Astrocyte of the spinal cord (primary cell): ENCODE measurements at places on chromosomes 7 and 10.

DNA sequence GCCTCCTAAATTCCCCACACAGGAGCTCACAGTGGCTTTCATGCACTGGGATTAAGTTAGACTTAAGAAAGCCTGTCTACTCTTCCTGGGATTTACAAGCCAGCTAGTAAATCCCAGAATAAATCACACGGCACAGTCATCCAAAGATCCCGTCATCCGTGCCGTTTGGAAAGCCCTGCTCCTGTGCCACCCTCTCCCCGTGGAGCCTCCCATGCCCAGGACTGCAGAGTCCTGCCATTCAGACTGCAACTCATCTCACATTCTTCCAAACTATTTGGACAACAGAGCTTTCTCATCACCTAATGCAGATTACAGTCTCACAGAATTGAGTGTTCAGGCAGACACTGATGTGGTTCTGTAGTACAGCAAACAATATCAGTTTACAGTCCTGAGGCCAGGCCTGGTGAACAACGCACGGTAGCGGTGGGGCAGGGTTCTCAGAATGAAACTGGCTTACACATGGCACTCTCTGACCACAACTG, 166.5 kb downstream of the EGFR start:
- peak; percentile 33 for DNase-seq

DNA sequence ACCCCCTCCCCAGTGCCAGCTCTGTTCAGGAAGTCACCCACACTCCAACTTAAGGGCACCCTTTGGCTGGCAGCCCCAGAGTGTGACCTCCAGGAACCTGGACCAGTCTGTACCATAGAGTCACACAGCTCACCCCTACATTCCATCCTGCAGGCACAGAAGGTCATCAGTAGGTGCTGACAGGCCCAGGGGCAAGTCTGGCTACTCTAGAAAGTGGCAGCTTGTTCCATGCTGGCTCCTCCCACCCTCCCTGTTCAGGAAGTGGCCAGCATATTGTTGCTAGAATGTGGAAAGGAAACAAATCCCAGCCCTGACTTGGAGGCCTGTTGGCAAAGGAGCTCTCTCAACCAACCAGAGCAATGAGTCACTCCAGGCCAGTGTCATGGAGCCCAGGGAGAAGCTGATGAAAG, 3.2 kb upstream of the NCOA4 start:
- peak; percentile 84 for DNase-seq

DNA sequence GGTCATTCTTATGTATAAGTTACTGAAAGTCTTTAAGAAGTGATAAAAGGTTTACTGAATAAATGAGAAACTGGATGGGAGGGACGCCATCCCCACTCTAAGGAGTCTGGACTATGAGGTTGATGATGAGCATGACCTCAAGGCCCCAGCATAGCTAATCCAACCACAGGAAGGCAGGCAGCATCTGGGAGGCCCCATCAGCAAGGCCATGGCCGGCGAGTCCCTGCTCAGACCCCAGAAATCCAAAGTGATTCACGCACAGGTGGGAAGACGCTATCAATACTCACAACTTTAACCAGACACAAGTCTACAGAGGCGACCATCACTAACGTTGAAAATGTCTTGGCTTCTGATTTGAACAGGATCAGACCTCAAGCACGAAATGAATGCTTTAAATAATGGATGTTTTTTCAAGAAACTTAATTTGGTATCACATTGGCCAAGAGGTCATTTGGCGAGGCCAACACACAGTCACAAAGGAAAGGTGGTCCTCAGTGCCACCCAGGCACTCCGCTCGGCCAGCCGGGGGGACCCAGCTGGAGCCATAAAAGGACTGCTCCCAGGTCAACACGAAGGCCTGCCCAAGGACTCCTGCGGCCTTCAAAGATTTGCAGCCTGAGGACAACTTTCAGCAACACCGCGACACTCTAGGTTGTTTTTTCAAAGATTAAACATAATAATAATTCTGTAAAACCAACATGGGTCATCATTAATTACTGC, 228.5 kb downstream of the PTPRN2 start:
- DNase-seq: no peak

GRCh38 chr10:997266-998022, 9.2 kb downstream of the GTPBP4 start:
- no peak for DNase-seq

- DNase-seq: no peak
Observed at GRCh38 chr10:89609833-89610346, 35.2 kb downstream of the PANK1 start.

GRCh38 chr7:22116451-22117030, 170.8 kb upstream of the CDCA7L start:
- DNase-seq: no peak

DNA sequence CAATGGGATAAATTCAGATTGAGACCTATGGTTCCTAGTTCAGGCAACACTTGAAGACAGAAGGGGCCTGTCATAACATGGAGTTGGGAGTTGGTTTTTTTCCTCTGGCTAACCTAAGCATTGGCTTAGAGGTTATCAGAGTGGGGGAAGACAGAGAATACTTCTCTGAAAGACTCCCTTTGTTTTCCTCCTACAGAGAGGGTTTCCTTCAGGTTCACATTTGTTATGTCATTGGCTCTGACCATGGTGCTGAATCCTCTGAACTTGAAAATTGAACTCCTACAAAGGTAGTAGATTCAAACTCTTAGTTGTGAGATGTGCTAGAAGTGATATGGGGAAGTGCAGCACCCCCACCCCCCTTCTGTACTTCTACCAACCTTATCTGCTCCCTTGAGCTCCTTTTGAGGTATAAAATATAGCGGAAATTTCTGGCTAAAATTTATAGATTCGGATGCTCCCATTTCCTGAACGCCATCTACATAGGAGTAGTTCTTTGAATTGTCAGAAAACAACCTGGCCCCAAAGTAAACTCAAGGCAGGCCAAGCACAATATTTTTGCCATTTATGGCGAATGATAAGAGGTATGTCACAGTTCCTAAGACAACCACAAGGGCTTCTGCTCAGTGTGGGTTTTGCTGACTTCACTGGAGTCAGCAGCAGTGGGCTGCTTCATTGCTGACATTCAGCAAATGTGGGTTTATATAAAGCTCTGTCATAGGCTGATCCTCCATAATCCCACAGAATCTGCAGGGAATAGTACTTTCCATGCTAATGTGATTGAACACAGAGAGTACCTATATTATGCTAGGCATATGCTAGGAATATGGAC, 131.6 kb upstream of the KLF14 start:
- no peak for DNase-seq

GRCh38 chr7:505171-505570, 14.5 kb downstream of the PDGFA start:
- DNase-seq: no peak

GRCh38 chr10:129796710-129797420, 167.2 kb downstream of the EBF3 start:
- no peak for DNase-seq

DNA sequence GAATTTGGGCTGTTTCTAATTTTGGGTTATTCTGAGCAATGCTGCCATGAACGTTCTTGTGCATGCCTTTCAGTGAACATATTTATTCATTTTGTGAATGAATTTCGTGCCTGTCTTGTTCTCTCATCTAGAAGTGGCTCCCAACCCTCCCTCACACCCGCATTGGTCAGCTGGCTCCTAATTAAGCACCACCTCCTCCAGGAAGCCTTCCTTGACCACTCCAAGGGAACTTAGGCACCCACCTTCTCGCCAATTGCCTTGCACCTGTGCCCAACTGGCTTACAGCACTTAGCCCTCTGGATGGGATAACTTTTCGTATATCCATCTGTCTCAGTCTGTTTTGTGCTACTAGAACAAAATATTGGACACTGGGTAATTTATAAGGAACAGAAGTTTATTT, 107.1 kb downstream of the MYL10 start:
- DNase-seq: no peak
